ENCODE measurements at places on chromosomes 4 and X.

DNA sequence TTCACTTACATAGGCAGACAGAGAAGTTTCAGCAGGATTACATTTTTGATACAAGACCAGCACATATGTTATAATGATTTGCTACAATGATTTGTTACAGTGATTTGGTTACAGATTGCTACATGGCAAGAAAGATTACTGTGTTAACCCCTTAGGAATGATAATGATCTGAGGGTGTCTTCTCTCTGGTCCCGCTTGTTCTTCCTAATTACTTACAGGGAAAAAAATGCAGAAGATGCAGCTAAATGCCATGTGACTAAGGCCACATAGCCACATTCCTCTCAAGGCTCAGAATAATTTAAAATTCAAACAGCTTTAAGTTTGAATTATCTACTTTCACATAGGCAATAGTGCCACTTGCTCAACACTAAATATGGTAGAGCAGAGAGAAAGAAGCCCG, 9.7 kb upstream of the LAP3 start:
- DNase-seq: no peak

DNA sequence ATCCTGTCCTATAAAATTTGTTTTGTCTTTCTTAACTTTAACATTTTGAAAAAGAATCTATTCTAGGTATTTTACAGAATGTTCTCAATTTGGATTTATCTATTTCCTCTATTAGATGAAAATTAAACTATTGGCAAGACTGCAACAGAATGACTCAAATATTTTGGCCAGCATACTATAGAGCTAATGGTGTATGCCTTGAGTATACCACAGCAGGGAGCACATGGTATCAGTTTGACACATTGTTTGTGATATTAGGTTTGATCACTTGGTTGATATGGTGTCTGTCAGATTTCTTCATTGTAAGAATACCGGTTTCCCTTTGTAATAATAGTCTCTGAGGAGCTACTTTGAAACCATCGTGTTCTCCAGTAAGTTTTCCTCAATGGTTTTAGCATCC, 87.8 kb upstream of the NPNT start:
- DNase-seq: no peak

GRCh38 chr4:176760471-176760870, 32.3 kb downstream of the VEGFC start:
- DNase-seq: no peak

DNA sequence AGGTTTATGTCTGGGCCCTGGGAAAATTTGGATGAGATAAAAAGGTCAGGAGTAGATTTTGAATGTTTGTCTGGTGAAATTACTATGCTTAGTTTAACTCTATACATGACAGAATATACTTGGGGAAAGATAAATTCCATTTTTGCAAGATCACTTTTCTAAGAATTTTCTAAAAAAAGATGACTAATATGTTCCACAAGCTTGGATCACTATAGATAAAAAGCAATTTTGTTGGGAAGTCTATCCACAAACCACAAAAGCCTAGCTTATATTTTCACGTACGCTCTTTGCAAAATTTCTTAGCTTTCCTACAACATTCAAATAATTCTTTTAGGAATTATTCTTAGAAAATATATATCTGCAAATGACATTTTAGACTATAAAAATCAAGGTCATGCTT, 20.6 kb upstream of the COQ2 start:
- no peak for DNase-seq

GRCh38 chr4:125832161-125832560, 517.4 kb downstream of the FAT4 start:
- no peak for DNase-seq

- peak; percentile 65 for DNase-seq
Observed at GRCh38 chr4:26410385-26411293, 79.6 kb downstream of the CCKAR start.

DNA sequence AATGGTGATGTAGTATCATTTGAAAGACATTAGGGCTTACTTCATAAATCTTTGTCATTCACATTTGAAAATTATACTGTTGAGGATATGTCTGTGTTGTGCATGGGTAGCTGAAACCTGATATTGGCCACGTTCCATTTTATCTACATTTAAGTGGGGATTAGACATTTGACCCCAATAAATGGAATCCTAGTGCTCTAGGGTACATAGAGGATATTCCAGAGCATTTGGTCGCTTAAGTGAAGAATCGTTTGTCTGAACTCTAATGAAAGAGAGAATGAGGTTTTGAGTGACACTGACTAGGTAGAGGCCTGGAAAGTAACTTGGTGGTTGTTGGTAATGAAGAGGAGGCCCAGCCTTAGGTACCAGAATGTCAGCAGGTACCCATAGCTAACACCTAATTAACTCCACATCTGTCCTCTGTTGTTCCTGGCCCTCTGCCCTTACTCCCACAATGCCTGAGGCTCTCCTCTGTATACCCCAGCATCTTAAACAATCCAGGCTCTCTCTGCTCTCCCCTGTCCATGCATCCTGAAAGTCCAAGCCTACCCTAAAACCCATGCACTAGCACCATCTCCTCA, 299.5 kb upstream of the KLF3 start:
- DNase-seq: no peak

DNA sequence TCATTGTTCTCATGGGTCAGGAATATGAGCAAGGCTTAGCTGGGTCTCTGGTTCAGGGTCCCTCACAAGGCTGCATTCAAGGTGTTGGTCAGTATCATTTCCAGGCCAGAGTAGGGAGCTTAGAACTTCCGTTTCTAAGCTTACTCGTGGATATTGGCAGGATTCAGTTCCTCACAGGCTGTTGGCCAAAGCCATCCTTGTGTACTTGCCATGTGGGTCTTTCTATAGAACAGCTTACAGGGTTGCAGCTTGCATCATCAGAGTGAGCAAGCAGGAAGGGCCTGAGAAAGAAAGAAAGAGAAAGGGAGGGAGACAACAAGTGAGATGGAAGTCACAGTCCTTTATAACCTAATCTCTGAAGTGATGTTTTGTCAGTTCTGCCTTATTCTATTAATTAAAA, 5.1 kb upstream of the LIMCH1 start:
- peak; percentile 38 for DNase-seq

- DNase-seq: peak; percentile 6
Observed at GRCh38 chr4:36064117-36064516, 180.2 kb downstream of the ARAP2 start.

GRCh38 chr4:153467897-153468262, 1.7 kb downstream of the TMEM131L start:
- DNase-seq: no peak

DNA sequence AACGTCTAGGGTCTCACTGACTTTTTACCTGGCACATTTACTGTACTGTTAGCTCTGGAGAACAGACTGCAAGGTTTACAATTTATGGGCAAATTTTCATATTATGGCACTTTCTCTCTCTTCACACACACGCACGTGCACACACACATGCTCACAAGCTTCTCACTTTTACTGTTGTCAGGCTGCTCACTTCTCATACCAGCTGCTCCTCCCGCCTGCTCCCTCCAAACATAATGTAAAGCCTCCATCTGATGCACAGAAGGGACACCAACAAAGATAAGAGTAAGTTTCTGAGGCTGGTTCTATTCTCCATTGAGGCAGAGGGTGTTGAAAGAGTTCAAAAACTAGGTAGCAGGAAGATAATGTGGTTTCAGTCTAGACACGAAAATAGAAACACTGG, 128.9 kb upstream of the DCLK2 start:
- no peak for DNase-seq

- DNase-seq: peak; percentile 87
Observed at GRCh38 chr4:78534286-78534955, 17.1 kb upstream of the ANXA3 start.

DNA sequence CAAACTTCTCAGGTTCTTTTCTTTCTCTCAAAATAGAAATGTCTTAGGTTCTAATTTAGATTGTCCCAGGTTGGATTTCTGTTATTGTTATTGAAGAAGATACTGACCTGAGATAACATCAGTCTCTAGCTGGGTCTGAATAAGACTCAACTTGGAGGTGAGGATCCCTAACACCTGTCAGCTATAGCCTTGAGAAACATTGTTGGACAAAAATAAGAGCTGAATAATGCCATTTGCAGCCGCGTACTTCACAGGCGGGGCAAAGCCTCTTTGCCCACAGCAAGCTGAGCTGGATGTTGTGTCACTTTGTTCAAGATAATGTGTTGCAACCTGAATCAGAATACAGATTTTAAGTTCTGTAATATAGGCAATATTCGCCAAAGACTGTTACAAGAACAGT, 35.6 kb downstream of the VCX3B start:
- DNase-seq: no peak
